ENCODE measurements at places on chromosomes 4 and X.
A peak's percentile ranks its signal among the peaks of the same experiment; 100 is the strongest.

- DNase-seq, result no peak
Observed at GRCh38 chrX:67207912-67208311, 335.9 kb upstream of the AR start.

- no peak for DNase-seq
Observed at GRCh38 chrX:68895778-68896177, 67.0 kb downstream of the EFNB1 start.

- DNase-seq, result no peak
Observed at GRCh38 chrX:132744470-132744869, 214.0 kb downstream of the HS6ST2 start.

- DNase-seq, result no peak
Observed at GRCh38 chrX:72705814-72706213, 8.3 kb downstream of the PHKA1 start.

- DNase-seq, result no peak
Observed at GRCh38 chrX:13254870-13255269, 65.0 kb downstream of the ATXN3L start.

GRCh38 chr4:62952366-62952765 is 1456.9 kb downstream of the TECRL start:
- DNase-seq, result no peak

- DNase-seq, result no peak
Observed at GRCh38 chr4:176953021-176953420, 160.3 kb upstream of the VEGFC start.

DNA sequence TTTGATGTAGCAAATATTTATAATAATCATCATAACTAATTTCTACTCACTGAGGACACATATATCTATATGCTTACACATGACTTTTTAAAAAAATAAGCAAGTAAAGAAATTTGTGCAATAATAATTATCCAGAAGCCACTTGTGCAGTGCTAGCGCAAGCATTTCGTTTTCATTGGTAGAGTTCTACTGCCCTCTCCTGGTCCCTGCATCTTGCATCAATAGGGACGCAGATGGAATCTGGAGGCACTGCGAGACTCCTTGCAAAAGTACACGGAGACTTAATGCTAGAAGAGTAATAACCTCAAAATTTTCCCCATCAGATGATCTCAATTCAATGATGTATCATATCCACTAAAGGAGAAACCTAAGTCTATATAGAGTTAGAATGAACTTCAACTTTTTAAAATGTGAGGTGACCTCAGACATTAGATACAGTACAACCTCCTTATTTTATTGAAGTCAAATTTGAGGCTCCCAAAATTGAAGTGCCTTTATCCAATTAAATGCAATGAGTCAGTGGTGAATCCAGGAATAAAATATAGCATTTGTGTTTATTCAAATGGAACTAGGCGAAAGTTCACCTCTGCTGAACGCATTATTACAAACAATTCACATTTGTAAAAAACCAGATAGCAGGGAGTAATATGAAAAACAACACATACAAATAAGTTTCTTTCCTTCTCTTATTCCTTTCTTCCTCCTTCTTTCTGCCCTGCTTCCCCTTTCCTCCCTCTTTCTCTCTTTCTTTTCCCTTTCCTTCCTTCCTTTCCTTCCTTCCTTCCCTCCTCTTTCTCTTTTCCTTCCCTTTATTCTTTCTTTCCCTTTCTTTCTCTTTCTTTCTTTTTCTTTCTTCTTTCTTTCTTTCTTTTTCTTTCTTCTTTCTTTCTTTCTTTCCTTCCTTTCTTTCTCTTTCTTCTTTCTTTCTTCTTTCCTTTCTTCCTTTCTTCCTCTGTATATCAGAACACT is 450.0 kb downstream of the ANKRD50 start:
- DNase-seq, result peak; percentile 81

DNA sequence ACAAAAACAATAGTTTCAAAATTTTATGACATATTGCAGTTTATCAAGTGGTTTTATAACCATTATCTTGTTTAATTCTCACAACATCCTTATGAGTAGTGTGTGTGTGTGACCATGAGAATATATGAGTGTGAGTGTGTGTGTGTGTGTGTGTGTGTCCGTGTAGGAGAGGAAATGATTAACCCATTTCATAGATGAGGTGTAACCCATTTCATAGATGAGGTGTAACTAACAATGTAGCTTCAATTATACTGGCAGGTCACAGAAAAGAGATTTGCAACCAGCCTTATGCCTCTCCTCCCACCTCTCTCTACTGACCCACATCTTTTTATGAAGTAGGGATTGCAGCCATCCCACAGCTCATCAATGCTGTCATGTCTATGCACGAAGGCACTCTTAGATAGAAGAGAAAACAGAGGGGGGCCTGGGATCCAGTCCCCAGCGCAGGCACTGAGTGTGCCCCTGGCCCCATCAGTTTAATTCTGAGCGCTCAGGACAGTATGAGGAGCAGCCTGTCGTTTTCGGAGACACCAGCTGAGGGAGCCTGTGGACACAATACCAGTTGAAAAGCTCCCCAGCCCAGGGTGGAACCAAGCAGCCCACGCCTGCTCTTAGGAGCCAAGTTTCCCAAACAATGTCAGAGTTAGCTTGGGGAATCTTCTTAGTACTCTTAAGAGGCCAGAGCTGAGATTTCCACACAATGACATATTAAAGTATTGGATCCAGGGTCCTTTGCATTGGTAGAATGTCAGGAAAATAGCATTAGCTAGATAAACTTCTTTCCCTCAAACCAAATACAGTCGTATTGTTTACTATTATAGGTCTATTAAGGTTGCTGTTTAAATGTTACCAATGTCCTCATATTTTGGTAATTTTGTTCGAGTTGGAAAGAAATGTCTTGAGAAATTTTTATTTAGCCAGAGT is 88.6 kb downstream of the PALLD start:
- DNase-seq, result peak; percentile 12
